ENCODE measurements at places on chromosomes 12 and 14.

GRCh38 chr14:92105893-92106142 lies 564 bp downstream of the ATXN3 start:
- no peaks in the 10 kb centered on the region for H3K27me3 ChIP-seq
- peak; percentile 41 for DNase-seq
- H3K4me1 ChIP-seq = no peaks in the 10 kb centered on the region

DNA sequence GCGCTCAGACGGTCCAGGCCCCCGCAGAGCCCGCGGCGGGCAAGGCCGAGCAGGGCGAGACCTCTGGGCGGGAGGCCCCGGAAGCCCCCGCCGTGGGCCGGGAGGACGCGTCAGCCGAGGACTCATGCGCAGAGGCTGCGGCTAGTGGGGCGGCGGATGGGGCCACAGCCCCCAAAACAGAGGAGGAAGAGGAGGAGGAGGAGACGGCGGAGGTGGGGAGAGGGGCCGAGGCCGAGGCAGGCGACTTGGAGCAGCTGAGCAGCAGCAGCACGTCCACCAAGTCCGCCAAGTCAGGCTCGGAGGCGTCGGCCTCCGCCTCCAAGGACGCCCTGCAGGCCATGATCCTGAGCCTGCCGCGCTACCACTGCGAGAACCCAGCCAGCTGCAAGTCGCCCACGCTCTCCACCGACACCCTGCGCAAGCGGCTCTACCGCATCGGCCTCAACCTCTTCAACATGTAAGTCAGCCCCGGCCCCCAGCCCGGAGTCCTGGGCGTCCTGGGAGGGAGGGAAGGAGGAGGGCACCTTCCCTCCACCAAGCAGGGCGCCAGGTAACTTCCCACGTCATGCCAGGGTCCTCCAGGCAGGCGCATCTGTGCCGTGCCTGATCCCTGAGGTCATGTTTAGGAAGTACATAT lies 72.4 kb downstream of the IQSEC3 start:
- no peaks in the 10 kb centered on the region for H3K36me3 ChIP-seq
- H3K27me3 ChIP-seq = peaks cover 14% of the 10 kb centered on the region

- no peaks in the 10 kb centered on the region for H3K36me3 ChIP-seq
- no peak overlapping the region for H3K4me3 ChIP-seq
- no peak overlapping the region for H3K27ac ChIP-seq
- DNase-seq = no peak
- H3K27me3 ChIP-seq = no peaks in the 10 kb centered on the region
Measured at GRCh38 chr12:130538343-130539095, 177.6 kb downstream of the RIMBP2 start.

GRCh38 chr14:49975276-49975675 lies 82.4 kb downstream of the ARF6 start:
- no peak overlapping the region for H3K4me3 ChIP-seq
- H3K36me3 ChIP-seq = no peaks in the 10 kb centered on the region
- no peaks in the 10 kb centered on the region for H3K27me3 ChIP-seq

DNA sequence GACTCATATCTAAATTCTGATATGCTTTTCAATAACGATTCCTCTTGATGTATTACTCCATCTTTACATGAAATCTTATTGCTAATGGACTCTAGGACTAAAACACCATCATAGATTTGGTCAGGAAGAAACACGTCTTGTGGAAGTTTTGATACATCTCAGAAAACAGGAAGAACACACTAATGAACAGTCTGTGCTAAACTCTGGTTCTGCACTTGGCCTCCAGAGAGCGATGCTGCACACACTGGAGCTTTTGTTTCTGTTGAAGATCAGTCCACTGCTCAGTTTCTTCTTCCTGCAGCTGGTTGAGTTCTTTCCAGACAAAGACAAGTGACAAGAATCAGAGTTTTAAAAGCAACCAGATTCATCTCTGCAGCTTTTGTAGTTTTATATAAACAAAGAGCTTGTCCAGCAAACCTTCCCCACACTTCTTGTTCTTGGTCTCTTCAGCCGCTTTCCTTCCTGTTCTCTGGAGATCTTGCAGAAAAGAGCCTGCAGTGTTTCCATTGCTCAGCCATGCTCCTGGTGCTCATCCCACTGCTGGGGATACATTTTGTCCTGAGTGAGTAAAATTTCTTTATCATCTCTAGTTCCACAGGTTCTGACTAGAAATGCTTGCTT lies 229.1 kb upstream of the OR4E1 start:
- no peaks in the 10 kb centered on the region for H3K36me3 ChIP-seq
- H3K27ac ChIP-seq = no peak overlapping the region

- DNase-seq = no peak
- H3K27ac ChIP-seq = no peak overlapping the region
- H3K4me3 ChIP-seq = no peak overlapping the region
- no peaks in the 10 kb centered on the region for H3K27me3 ChIP-seq
- no peaks in the 10 kb centered on the region for H3K4me1 ChIP-seq
- no peaks in the 10 kb centered on the region for H3K36me3 ChIP-seq
Measured at GRCh38 chr14:27315477-27315876, 717.6 kb upstream of the NOVA1 start.

DNA sequence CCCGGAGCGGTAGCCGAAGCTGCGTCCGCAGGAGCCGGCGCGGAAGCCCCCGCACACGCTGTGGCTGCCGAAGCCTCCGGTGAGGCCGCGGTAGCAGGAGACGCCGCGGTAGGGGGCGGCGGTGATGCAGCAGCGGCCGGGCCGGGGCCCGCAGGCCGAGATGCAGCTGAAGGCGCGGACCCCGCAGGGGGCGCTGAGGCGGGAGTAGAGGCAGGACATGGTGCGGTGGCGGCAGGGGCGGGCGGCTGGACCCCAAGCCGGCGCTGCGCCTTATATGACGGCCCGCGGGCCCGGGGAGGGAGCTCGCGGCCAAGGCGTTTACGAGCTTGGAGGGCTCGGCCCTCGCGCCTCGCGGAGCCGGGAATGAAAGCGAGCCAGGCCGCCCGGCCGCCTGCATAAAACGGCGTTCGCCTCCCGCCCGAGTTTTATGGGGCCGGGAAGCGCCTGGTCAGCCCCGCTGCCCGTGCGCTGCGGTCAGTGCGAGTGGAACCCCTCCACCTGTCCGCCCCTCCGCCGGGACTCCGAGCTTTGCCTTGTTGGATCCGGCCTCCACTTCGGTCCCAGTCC lies 16.0 kb upstream of the KRT86 start:
- DNase-seq = no peak
- no peaks in the 10 kb centered on the region for H3K4me1 ChIP-seq
- peak overlapping the region; percentile 4 for H3K4me3 ChIP-seq
- H3K27me3 ChIP-seq = peaks cover 11% of the 10 kb centered on the region

DNA sequence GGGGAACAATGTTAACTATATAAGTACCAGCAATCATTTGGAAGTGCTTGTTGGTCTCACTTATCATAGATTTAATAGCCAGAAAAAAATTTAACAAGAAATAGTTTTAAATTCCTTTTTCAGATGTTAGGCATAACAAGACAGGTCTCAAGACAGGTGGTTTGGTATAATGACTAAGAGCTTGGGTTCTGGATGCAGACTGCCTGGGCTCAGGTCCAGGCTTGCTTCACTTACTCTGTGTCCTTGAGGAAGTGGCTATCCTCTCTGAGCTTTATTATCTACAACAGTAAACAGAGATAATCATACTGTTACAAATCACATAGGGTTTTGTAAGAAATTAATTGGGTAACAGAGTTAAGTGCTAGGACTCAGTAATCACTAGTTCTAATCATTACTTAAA lies 338.0 kb upstream of the FLRT2 start:
- H3K27ac ChIP-seq = no peak overlapping the region
- no peak overlapping the region for H3K4me3 ChIP-seq
- no peaks in the 10 kb centered on the region for H3K27me3 ChIP-seq
- H3K36me3 ChIP-seq = no peaks in the 10 kb centered on the region
- no peak for DNase-seq

DNA sequence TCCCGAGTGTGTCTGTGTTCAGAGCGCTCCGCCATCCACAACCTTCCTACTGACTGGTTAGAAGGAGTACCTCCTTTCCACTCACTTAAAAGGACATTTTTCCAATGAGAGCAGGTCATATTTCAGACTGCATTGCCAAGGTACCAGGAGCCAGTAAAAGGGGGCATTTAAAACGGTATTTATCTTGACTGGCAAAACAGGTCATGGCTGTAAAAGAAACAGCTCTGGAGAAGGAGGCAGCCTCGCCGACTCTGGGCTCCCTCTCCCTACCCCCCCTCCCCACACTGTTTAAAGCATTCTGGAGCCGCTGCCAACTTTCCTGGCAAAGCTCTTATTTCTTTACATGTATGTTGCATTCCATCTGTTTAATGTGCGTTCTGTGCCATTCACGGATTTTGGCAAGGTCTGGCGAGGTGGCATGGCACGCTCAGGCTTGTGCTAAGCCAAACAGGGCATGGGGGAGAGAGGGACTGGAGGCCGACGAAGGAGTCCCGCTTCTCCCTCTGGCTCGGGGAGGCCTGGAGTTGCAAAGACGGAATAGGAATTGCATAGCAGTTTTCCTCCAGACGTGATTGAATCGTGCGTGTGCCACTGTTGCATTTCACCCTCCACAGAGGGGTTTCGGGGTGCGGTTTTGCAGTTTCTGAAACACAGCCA lies 41.2 kb upstream of the MED13L start:
- peak overlapping the region; percentile 89 for H3K27ac ChIP-seq

GRCh38 chr12:92769124-92769901 lies 66.5 kb downstream of the PLEKHG7 start:
- no peak for DNase-seq
- no peaks in the 10 kb centered on the region for H3K4me1 ChIP-seq
- no peak overlapping the region for H3K4me3 ChIP-seq
- H3K36me3 ChIP-seq = no peaks in the 10 kb centered on the region
- H3K27ac ChIP-seq = peak overlapping the region; percentile 29

- H3K27ac ChIP-seq = peak overlapping the region; percentile 59
- DNase-seq = no peak
- no peaks in the 10 kb centered on the region for H3K36me3 ChIP-seq
Measured at GRCh38 chr12:6360578-6361490, 14.5 kb downstream of the SCNN1A start.

- H3K27me3 ChIP-seq = no peaks in the 10 kb centered on the region
- no peaks in the 10 kb centered on the region for H3K4me1 ChIP-seq
- H3K27ac ChIP-seq = no peak overlapping the region
- no peak overlapping the region for H3K4me3 ChIP-seq
- DNase-seq = no peak
Measured at GRCh38 chr14:67881225-67881624, 61.6 kb downstream of the RAD51B start.

- H3K36me3 ChIP-seq = no peaks in the 10 kb centered on the region
- no peak overlapping the region for H3K4me3 ChIP-seq
- H3K27me3 ChIP-seq = no peaks in the 10 kb centered on the region
Measured at GRCh38 chr14:87869619-87870583, 123.1 kb downstream of the GALC start.

DNA sequence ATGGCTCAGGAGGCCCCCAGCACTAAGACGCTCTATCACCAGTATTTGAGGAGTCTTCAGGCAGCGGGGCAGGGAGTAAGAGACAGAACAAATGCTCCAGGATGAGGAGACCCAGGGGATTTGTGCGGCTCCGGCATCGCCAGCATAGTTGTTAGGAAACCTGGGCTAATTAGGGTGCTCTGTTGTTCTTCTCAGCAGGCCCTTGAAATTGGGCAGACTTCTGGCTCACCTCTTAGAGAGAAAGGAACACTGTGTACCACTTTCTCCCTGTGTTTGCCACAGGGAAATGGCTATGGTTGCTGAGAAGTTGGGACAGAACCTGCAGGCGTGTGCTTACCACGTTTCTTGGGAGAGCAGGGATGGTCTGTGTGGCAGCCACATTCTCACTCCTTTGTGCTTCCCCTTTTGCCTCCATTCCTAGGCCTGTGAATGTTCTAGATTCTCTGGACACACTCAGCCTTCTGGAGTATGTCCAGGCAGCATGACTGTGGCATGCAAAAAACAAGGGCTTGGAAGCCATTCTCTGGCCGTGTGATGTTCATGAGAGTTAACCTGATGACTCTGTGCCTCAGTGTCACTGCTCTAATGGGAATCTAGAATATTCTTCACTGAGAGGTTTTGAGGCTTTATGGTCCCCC lies 109.0 kb downstream of the CHST11 start:
- H3K27me3 ChIP-seq = no peaks in the 10 kb centered on the region
- H3K4me3 ChIP-seq = no peak overlapping the region
- no peaks in the 10 kb centered on the region for H3K4me1 ChIP-seq
- no peak for DNase-seq
